ENCODE measurements at places on chromosomes 5 and 9. TPM values are rescaled to one million over a fixed set of nuclear protein-coding genes. Genes with fewer than 3 reads are reported as not detected.
A peak's percentile ranks its signal among the peaks of the same experiment; 100 is the strongest.

Gene PTGDS
- polyA plus RNA-seq: not detected

Gene IL5
- not detected for polyA plus RNA-seq

Gene CER1
- polyA plus RNA-seq: not detected

Gene FOXI1
- polyA plus RNA-seq: not detected

Gene PCDHGA10
- polyA plus RNA-seq: not detected

Gene WDR41
- 47.5 TPM for polyA plus RNA-seq

Gene MYMK
- not detected for polyA plus RNA-seq

Gene SOWAHA
- polyA plus RNA-seq: not detected

DNA sequence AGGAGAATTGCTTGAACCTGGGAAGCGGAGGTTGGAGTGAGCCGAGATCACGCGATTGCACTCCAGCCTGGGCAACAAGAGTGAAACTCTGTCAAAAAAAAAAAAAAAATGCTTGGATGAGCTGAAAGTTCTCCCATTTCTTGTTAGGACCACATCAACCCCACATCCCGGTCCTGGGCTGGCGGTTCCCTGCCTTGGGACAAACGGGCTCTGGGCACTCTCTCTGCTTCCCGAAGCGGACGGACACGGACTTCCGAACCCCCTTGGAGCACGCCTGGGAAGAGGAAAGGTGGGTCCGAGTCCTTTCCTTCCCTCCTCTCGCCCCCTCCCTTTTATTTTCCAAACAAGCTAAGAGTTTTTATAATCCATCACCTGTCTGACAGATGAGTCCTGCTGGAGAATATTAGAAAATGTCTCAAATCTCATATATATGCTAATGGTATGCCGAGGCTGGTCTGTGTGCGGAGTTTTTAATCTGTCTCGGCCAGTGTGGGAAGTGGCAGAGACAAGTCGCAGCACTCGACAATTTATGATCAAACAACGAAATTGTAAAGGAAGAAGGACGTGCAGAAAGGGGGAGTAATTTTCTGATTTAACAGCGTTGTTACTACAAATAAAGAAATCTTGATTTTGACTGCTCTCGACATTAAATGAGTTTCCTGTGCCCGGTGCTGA, 257.9 kb upstream of the IRX4 start:
- no peak for DNase-seq
- no peaks in the 10 kb centered on the region for H3K4me1 ChIP-seq
- H3K27ac ChIP-seq: no peak overlapping the region
- H3K4me3 ChIP-seq: no peak overlapping the region
- H3K36me3 ChIP-seq: no peaks in the 10 kb centered on the region
- H3K27me3 ChIP-seq: no peaks in the 10 kb centered on the region

GRCh38 chr9:3698076-3698475, 172.3 kb upstream of the RFX3 start:
- DNase-seq: no peak
- H3K27ac ChIP-seq: no peak overlapping the region
- peaks cover 2% of the 10 kb centered on the region for H3K27me3 ChIP-seq
- H3K36me3 ChIP-seq: no peaks in the 10 kb centered on the region
- no peak overlapping the region for H3K4me3 ChIP-seq
- no peaks in the 10 kb centered on the region for H3K4me1 ChIP-seq

- H3K36me3 ChIP-seq: peaks cover 29% of the 10 kb centered on the region
- H3K4me1 ChIP-seq: no peaks in the 10 kb centered on the region
- no peak overlapping the region for H3K4me3 ChIP-seq
Observed at GRCh38 chr5:177232761-177233160, 70.8 kb downstream of the RAB24 start.

DNA sequence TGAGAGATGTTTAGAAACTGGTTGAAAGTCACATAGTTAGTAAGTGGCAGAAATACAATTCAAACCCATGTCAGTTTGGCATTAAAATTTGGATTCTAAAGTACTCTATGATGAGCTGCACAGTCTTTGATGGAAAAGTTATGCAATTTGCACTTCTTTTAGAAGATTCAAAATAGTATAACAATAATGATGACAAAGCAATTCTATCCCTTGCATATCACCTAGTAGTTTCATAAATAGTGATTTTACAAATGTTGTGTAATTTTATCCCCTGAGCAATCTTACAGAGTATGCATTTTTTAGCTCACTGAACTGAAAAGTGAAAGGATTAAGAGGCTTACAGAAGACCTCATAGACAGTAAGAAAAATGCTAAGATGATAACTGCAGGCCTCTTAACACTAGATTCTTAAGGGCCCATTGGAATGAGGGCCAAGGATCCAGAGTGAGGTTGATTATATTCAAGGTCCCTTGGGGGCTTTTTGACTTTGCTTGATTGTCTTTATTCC, 3.7 kb downstream of the C5orf46 start:
- no peak for DNase-seq
- no peaks in the 10 kb centered on the region for H3K27me3 ChIP-seq
- H3K4me1 ChIP-seq: no peaks in the 10 kb centered on the region
- no peak overlapping the region for H3K27ac ChIP-seq
- H3K4me3 ChIP-seq: no peak overlapping the region

- no peaks in the 10 kb centered on the region for H3K4me1 ChIP-seq
- no peak for DNase-seq
- H3K4me3 ChIP-seq: no peak overlapping the region
- H3K36me3 ChIP-seq: no peaks in the 10 kb centered on the region
Observed at GRCh38 chr5:148875205-148875875, 48.9 kb downstream of the ADRB2 start.

DNA sequence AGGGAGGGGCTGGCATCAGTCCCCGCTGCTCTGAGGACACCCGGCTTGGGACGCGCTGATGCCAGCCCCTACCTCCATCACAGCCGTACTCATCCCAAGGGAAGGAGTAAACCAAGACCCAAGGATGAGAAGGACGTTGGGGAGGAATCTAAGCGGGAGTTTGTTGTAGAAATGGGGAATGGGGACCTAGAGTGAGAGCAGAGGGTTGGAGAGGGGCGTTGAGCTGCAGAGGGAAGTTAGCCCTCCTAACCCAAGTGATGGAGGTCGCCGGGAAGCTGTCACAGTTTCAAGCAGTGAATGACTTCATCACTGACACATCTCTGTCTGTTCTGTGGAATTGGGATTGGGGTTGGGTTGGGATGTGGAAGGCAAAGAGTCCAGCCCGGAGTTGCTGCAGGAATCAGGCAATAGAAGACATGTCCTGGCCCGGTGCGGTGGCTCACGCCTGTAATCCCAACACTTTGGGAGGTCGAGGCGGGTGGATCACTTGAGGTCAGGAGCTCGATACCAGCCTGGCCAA, 759 bp upstream of the SUSD1 start:
- DNase-seq: no peak
- H3K27me3 ChIP-seq: no peaks in the 10 kb centered on the region
- no peaks in the 10 kb centered on the region for H3K36me3 ChIP-seq
- H3K4me1 ChIP-seq: peaks cover 93% of the 10 kb centered on the region
- H3K4me3 ChIP-seq: peak overlapping the region; percentile 75

GRCh38 chr9:127205952-127206351, 58.6 kb upstream of the GARNL3 start:
- no peaks in the 10 kb centered on the region for H3K36me3 ChIP-seq
- H3K4me1 ChIP-seq: no peaks in the 10 kb centered on the region
- no peak overlapping the region for H3K27ac ChIP-seq

DNA sequence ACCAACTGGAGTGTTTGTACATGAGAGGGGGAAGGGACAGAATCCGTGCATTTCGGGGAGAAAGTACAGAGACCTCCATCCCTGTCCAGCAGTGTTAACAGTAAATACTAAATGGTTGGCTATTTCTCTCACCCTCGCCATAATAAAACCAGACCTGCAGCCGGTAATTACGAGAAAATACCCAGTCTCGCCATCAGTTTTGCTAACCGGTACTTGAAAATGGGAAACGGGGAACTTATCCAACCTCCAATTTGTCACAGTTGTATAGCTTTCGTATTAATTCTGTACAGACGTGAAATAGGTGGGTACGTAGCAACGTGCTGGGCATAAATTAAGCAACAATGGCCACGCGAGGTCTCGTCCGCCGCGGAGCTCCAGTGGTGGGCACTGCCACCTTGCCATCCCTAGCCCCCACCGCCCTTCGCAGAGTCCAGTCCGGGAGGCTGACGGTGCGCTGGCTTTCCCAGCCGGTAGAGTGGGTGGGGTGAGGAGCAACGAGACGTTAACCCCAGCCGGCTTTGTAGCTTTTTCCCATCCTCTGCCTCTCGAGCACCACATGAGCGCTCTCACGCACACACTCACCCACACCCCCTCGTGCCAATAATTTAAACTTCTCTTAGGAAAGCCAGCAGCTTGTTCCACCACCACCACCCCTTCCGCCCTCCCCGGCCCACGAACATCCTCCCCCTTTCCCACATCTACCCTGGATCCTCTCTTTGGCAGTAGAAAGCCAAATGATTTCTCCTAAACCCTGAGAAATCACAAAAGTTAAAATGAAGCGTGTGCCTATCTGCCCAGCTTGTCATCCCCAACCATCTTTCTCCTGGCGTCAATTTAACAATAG, 1.8 kb downstream of the ELAVL2 start:
- no peak for DNase-seq
- H3K36me3 ChIP-seq: no peaks in the 10 kb centered on the region
- no peaks in the 10 kb centered on the region for H3K4me1 ChIP-seq
- H3K27me3 ChIP-seq: peaks cover 51% of the 10 kb centered on the region
- no peak overlapping the region for H3K27ac ChIP-seq

- DNase-seq: peak; percentile 23
- peaks cover 33% of the 10 kb centered on the region for H3K4me1 ChIP-seq
- H3K36me3 ChIP-seq: no peaks in the 10 kb centered on the region
Observed at GRCh38 chr5:89267788-89268187, 384.8 kb upstream of the MEF2C start.

Data from CD14-positive monocyte (primary cell).